Suppressor macrophage treated with lipopolysaccharide for 1 hour (primary cell): ENCODE measurements at places on chromosomes 2 and 18.

- no peak for DNase-seq
These were observed 230.0 kb upstream of the RASGRP3 start for GRCh38 chr2:33246432-33246831.

DNA sequence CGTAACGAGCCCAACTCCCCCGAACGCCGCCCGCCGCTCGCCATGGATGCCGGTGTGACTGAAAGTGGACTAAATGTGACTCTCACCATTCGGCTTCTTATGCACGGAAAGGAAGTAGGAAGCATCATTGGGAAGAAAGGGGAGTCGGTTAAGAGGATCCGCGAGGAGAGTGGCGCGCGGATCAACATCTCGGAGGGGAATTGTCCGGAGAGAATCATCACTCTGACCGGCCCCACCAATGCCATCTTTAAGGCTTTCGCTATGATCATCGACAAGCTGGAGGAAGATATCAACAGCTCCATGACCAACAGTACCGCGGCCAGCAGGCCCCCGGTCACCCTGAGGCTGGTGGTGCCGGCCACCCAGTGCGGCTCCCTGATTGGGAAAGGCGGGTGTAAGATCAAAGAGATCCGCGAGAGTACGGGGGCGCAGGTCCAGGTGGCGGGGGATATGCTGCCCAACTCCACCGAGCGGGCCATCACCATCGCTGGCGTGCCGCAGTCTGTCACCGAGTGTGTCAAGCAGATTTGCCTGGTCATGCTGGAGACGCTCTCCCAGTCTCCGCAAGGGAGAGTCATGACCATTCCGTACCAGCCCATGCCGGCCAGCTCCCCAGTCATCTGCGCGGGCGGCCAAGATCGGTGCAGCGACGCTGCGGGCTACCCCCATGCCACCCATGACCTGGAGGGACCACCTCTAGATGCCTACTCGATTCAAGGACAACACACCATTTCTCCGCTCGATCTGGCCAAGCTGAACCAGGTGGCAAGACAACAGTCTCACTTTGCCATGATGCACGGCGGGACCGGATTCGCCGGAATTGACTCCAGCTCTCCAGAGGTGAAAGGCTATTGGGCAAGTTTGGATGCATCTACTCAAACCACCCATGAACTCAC lies 673 bp downstream of the PCBP1 start:
- DNase-seq = peak; percentile 85

GRCh38 chr18:10846657-10847407 lies 302.5 kb downstream of the PIEZO2 start:
- DNase-seq = no peak

DNA sequence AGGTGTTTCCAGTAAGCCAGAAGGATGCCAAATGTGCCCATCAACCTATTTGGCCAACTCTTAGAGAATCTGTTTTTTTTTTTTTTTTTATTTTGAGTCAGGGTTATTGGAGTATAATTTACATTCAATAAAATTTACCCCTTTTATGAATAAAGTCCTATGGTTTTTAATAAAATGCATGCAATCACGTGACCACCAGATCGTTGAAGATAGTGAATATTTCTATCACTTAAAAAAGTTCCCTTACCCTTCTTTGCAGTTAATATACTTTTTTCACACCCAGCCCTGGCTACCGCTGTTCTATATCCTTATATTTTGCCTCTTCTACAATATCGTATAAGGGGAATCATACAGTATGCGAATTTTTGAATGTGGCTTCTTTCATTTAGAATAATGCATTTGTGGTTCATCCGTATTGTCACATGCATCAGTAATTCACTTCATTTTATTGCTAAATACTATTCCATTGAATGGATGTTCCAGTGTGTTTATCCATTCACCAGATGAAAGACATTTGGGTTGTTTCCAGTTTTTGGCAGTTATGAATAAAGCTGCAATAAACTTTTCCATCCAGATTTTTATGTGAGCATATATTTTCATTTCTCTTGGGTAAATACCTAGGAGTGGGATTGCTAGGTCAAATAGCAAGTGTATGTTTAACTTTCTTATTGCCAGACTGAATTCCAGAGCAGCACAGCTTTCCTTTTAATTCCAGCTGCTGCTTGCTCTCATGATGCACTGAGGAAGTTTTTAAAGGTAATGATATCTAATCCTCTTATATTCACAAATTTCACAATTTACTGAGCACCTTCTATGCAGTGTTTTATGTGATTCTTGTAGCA lies 156.3 kb upstream of the NT5C1B start:
- DNase-seq = no peak

GRCh38 chr2:170012773-170013172 lies 165.2 kb upstream of the MYO3B start:
- no peak for DNase-seq

DNA sequence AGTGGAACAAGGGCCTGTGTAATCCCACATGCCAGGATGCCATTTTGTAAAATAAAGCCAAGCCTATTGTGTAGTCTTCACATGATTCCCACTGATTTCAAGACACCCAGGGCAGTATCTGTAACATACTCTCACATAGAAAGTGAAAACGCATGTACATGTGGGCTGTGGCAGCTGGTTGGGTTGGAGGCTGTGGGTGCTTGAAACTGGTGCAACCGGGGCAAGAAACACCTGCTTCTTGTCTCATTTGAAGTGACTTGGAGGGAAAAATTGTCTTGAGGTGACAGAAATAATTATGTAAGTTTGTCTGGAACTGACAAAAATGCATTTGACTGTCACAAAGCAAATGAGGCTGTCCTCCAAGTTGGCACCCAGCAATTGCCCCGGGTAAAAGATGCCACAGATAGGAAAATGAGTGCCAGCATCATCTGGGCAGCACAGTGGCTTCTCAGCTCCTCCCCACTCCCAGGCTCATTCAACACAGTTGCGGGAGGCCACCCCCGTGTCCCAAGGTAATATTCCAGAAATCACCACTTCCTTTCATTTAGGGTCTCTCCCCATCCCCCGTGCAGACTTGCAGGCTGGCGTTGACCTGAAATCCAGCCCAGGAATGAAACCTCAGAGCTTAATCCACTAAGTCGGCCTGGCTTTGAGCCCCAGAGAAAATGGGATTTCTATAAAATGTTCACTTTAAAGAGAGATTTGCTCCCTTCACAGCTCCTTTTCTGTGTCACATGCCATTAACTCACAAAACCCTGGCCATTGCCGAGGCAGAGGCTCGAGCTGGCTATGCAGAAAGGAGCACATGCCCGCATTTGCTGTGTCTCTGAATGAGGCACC lies 293.9 kb upstream of the PARD3B start:
- DNase-seq = no peak

- no peak for DNase-seq
These were observed 24.4 kb upstream of the AAK1 start for GRCh38 chr2:69667805-69668382.

- no peak for DNase-seq
These were observed 346.8 kb downstream of the ANAPC1 start for GRCh38 chr2:111537078-111537655.

DNA sequence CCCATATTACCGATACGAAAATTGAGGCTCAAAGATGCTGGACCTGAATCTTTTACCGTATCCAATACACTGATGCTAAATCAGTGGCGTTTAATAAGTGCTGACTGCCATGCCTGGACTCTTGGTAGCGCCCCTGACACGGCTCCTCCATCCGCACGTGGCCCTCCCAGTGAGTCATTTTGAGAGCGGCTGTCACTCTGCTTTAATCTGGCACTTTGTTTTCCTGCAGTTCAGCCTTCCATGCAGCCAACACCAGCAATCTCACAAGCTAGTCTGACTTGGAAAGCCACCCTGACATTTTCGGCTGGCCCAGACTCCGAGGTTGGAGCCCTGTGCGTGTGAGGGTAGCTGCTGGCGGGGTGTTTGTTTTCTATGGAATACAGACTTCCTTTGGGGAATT lies 155.1 kb upstream of the LMAN1 start:
- no peak for DNase-seq

GRCh38 chr2:209460151-209460761 lies 36.4 kb downstream of the MAP2 start:
- DNase-seq = no peak

DNA sequence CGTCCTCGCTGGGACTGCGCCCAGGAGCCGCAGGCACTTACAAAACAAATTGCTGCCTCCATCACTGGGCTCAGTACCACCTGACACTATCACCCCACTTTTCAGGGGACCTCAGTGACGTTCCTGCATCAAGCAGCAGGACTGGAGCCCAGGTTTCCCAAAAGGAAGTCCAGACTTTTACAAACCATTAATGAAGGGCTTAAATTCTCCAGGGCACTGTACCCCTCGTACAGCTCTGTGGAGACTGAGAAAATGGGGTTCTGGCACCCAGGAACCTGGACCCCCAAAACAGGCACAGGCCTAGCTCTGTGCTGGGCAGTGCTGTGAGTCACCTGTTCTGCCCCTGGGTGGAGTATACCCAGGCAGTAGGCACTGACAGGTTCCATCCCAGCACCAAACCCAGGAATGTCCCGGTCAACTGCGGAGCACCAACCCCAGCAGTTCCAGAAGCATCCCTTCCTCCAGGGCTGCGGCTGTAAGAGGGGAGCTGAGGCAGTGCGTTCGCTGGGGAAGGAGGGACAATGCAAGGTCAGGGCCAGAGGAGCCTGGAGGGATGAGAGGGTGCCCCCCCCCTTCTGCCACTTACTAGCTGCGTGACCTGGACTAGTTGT lies 24.6 kb upstream of the NOTO start:
- DNase-seq = no peak

DNA sequence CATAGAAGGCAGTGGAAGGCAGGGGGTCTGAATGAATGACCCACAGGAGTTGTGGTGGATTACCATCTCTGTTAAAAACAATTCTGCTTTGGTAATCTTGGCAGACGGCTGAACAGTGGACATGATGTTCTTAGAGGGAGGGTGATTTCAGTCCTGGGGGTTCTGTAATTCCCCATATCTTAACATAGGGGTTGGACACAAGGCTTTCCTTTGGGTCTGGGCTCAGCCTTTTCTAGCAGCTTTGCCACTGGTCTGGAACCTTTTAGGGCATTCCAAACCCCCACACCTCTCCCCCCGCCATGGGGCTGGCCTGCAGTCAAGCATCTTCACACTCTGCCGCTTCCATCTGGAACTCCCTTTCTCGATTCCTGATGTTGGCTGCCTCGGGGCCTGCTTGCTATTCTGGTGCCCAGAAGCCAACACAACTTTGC lies 50.3 kb downstream of the RPL37A start:
- DNase-seq = no peak

- no peak for DNase-seq
These were observed 1.6 kb upstream of the LRRFIP1 start for GRCh38 chr2:237625777-237626176.

- no peak for DNase-seq
These were observed 4.8 kb downstream of the EPHA4 start for GRCh38 chr2:221567231-221567760.

- no peak for DNase-seq
These were observed 4.5 kb downstream of the SCYGR3 start for GRCh38 chr2:227610123-227610522.

GRCh38 chr2:160505256-160505655 lies 11.6 kb upstream of the RBMS1 start:
- DNase-seq = peak; percentile 43

DNA sequence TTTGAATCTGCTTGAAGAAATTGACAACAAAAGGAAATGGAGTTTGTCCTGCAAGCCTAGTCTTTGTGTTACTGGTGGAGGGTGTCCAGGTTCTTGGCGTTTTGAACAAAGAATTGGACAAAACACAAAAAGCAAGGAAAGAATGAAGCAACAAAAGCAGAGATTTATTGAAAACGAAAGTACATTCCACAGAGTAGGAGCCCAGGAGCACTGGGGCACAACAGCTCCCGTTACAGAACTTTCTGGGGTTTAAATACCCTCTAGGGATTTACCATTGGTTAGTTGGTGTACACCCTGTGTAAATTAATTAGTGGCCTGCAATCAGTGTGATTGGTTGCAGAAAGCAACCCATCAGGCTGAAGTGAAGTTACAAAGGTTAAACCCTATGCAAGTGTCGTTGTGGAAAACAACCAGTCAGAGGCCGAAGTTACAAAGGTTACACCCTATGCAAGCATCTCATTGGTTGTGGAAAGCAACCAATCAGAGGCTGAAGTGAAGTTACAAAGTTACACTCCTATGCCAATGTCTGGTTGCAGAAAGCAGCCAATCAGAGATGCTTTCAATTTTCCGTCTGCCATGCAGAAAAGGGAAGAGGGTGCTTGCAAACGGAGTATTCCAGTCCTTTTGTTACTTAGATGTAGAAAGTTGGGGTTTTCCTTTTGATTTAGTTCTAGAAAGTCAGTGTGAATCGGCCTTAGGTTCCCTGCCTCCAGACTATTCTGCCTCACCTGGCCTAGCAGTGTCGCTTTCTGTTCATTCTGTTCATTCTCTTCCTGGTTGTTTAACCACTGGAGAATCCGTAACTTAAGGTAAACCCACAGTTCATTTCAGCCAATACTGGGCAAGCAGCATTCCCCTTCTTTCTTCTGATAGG lies 47.6 kb upstream of the PTH2R start:
- peak; percentile 3 for DNase-seq

DNA sequence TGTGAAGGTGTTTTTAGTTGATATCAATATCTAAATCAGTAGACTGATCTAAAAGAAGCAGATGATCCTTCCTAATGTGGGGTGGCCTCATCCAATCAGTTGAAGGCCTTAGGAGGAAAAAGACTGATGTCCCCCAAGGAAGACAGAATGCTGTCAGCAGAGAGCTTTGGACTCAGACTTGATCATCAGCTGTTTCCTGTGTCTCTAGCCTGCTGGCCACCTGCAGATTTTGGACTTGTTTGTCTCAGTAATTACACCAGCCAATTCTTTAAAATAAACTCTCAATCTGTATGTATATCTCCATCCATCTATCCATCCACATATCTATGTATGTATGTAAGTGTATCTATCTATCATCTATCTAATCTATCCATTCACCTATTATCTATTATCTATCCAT lies 301.3 kb downstream of the LPIN1 start:
- no peak for DNase-seq

GRCh38 chr2:8684878-8685696 lies 3.2 kb downstream of the ID2 start:
- peak; percentile 59 for DNase-seq

DNA sequence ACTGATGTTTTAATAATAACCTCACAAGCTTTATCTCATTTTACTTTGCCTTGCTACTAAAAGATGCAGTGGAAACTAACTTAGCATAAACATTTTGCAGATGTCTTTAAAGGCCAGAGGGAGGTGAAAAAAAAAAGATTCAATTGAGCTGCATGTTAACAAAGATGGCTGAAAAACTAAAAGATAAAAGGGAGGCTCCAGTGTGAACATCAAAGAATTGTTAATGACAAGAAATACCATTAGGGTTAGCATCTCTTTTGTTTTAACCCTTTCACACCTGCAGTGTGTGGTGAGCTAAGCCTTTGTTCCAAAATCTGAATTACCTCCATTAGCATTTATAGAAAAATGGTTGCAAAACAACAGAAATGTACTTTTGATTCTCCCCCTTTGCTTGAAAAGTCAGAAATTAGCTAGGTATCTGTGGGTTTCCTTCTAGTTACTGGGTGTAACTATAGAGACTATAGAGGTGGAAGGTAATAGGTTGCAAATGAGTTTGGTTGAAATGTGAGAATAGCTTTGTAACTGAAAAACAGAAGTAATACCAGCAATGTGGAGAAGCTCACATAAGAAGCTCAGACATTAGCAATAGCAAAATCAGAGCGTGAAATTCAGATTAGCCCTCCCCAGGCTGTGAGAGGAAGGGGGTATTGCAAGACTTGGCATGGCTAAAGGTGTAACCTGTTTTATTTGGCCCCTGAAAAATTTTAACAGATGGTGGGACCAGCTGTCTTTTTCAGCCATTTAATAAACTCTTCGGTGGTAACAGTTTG lies 34.8 kb upstream of the SP5 start:
- DNase-seq = no peak
